ENCODE measurements at places on chromosomes 12 and 14.

DNA sequence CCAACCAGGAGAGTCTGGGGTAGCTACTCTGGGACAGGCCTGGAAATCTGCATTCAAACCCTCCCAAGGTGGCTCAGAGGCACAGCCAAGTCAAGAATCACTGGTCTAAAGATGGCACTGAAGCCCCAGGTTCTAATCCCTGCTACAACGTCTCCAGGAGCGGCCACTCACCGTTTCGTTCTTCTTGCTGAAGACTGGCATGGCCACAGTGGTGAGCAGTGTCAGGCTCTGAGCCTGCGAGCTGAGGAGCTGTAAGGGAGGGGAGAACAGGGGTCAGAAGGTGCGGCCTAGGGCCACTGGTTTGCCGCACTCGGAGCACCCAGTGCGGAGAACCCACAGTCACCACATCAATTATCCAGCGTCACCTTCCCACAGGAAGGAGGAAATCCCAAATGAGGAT is 38.8 kb downstream of the CACNA2D4 start:
- no peak for DNase-seq

DNA sequence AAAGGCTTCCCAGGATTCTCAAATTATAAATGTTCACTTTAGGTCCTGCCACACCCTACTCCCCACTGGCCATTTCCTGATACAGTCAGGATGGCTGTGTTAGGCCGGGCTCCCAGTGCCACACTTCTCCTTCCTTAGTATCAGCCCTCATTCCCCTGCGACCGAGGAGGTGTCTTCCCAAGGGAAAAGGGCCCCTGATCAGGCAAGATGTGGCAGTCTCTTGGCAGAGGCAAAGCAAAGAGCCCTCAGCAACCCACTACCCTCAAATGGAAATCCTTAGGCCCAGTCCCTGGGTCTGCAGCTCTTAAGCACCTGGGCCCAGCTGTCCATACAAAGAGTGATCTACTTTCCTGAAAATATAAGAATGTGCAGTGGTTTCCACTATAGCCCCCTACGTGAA is 96.5 kb upstream of the VASH1 start:
- DNase-seq: no peak

DNA sequence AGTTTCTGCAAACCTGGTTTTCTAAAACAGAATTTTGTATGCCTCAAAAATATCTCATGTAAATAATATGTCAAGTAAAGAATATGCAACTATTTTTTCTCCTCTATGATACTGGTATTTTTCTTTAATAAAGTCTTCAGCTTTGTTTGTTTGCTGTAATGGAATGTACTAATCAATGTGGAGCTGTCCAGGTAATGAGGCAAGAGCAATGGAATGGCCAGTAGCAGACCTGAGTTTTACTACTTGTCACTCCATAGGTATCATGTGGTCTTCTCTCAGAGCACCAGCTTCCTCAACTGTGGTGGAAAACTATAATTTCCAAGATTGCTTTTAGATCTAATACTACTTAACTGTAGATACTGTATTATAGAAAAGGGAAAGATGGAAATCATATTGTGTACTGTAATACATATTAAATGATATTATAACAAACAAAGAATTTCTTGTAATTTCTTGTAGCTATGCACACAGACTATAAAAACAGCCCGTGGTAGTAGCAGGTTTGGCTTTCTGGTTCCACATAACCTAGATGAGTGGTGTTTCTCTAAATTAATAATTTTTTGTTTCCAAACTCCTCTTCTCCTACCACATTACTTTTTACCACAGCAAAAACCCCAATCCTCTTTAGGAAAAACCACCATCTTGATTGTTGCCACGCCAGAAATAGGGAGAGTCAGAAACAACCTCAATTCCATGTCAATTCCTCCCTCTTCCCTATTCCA is 70.6 kb downstream of the KIF21A start:
- DNase-seq: no peak

- no peak for DNase-seq
Measured at GRCh38 chr12:2097617-2098016, 44.8 kb downstream of the CACNA1C start.

GRCh38 chr12:131980263-131980662 is 30.5 kb downstream of the EP400 start:
- DNase-seq: no peak

DNA sequence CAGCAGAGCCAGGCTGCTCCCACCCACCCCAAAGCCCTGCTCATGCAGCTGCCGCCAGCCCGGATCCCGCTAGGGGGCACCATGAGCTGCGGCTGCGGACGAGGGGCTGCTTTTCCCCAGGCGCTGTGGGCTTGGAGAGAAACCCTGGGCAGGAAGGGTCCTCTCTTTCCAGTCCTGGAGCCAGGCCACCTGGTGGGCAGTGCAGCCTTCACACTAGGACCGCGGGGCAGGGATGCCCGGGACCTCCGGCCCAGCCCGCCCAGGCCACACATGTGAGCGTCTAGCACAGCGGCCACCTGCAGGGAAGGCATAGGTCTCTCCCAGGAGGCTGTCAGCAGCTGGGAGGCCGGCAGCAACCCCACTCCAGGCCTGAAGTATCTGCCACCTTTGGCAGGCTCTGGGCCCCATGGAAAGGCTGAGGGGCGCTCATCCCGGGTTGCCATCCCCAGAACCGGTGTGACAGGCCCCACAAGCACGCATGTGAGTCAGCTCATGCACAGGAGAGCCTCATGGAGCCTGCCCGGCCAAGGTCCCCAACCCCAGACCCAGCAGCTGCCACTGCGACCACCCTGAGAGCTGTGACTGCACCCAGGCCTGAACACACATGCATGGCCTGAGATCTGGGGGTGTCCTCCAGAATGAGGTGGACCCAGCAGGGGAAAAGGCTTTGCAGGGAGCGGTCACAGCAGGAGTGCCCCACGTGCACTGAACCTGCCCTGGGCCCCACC is 280.0 kb upstream of the RTL1 start:
- DNase-seq: no peak

DNA sequence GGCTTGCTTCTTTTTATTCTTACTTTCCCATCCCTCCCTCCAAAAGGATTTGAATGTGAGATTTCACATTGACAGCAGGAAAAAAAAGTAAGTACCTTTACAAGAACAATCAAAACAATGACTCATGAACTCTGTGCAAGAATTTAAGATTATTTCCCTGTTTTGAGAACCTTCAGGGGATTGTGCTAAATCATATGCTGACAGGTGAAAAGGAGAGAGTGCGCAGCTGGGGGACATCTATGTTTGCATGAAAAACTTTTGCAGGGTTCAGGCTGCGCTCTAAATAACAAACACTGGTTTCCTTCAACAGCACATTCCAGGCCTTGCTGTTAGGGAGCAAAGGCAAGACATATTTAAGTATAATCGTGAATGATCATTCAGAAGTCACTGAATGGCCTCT is 27.3 kb downstream of the RERG start:
- no peak for DNase-seq

- DNase-seq: no peak
Measured at GRCh38 chr12:94037444-94037843, 110.9 kb upstream of the PLXNC1 start.

GRCh38 chr12:49825360-49825970 is 2.7 kb downstream of the NCKAP5L start:
- no peak for DNase-seq

GRCh38 chr14:104009297-104009696 is 67.0 kb upstream of the RD3L start:
- no peak for DNase-seq

DNA sequence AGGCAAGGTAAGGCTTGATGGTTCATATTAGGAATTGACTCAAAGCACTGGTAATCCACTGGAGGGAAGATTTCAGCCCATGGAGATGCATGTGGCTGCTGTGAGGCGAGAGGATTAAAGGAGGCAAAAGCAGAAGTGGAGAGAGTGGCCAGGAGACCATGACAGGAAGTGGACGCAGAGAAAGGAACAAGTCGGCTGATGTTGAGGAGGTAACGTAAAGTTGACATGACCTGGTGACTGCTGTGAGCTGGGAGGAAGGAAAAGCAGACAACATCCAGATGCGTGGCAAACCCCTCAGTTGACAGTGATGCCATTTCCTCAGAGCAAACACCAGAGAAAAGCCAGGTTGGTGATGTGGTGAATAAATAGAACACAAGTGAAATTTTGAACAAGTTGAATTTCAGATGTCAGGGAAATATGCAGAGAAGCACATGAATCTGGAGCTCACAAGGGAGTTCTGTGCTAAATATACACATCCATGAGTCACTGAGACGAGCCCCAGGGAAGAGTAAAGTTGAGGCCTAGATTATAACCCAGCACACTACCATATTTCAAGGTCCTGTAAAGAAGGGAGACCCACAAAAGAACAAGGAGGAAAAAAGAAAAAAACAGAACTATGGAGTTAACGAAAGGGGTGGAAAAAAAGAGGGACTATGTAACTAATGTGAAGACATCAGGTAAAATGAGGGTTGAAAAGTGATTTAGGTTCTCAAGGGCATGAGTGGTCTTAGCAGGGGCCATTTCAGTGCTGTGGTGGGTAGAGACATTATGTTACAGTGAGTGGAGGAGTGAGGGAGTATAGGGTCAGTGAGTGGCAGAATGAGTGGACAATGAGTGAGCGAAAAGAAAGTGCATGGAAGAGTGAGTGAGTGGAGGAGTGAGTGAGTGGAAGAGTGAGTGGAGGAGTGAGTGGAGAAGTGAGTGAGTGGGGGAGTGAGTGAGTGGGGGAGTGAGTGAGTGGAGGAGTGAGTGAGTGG is 61.6 kb upstream of the GZMB start:
- no peak for DNase-seq

- no peak for DNase-seq
Measured at GRCh38 chr12:60148831-60149230, 553.0 kb downstream of the SLC16A7 start.

- DNase-seq: no peak
Measured at GRCh38 chr12:64724201-64724745, 34.9 kb downstream of the GNS start.

DNA sequence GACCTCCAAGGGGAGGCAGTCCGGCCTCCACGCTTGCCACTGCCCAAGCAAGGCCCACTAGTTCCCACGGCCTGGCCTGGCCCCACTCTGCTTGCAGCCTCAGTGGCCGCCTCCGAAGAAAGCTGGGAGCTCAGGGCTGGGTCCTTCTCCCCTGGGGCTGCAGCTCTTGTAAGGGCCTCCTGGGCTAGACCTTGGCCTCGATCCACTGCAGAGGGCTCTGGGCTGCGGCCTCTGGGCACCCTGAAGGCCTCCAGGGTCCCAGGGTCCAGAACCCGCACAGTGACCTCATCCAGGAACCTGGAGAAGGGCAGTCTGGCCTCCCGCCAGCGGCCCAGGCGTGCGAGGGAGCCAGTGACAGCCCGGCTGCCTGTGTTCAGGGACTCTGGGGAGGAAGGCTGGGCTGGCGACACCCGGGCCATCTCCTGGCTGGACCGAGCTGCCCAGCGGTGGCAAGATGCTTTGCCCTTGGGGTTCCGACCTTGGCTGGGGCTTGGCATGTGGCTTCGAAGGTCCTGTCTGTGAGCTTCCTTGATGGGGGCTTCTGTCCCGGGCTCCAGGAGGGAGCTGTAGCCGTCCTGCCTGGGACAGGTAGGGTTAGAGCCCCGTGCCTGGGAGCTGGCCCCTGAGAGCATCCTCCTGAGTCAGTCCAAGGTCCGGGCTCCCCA is 9.8 kb downstream of the BEGAIN start:
- DNase-seq: no peak

DNA sequence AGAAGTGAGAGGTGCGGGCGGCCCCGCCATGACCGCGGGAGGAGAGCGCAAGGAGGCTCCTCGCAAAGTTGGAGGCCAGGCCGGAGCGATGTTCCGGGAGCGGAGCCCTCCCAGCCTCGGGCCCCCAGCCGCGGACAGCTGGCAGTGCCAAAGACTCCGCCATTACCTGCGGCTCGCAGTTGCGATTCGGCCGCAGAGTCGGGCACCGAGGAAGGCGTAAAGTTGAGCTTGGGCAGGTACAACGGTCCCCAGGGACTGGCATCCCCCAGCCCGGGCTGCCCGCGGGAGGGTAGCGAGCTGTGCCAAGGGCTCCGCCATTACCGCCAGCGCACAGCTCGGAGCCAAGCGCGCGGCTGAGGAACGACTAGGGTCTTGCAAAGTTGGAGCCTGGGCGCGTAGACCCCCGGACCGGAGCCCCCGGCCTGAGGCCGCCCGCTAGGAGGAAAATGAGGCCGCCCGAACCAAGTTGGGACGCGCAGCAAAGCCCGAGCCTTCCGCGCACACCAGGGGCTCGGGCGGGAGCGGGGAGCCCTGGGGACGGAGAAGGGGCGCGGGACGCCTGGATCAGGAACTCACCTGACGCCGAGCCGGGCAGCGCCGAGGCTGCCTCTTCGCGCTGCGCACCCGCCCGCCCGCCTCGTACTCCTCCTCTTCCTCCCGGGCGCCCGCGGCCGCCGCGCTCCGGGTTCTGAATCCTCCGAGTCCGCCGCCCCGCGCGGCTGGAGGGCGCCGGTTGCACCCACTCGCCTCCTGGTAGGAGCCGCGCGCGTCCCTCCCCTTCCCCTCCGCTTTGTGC is 677 bp downstream of the NOS1 start:
- DNase-seq: no peak

- no peak for DNase-seq
Measured at GRCh38 chr12:53123578-53124351, 20.5 kb downstream of the SOAT2 start.

GRCh38 chr12:77697126-77697525 is 133.6 kb upstream of the NAV3 start:
- DNase-seq: no peak

DNA sequence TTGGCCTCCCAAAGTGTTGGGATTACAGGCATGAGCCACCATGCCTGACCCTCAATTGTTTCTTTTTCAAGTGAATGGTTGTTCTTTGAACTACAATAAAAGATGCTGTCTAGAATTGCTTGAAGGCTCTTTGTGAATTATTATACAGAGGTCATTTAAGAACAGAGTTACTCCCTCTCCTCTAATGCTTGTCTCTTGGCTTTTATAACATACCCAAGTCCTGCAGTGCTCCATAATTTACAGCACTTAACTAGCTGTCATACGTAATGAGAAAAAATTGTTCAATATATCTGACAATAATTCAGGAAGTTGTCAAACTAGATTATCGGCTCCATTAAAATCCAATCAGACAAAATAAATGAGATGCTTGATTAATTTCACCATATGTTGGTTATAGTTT is 823.0 kb upstream of the ATXN7L3B start:
- DNase-seq: no peak

DNA sequence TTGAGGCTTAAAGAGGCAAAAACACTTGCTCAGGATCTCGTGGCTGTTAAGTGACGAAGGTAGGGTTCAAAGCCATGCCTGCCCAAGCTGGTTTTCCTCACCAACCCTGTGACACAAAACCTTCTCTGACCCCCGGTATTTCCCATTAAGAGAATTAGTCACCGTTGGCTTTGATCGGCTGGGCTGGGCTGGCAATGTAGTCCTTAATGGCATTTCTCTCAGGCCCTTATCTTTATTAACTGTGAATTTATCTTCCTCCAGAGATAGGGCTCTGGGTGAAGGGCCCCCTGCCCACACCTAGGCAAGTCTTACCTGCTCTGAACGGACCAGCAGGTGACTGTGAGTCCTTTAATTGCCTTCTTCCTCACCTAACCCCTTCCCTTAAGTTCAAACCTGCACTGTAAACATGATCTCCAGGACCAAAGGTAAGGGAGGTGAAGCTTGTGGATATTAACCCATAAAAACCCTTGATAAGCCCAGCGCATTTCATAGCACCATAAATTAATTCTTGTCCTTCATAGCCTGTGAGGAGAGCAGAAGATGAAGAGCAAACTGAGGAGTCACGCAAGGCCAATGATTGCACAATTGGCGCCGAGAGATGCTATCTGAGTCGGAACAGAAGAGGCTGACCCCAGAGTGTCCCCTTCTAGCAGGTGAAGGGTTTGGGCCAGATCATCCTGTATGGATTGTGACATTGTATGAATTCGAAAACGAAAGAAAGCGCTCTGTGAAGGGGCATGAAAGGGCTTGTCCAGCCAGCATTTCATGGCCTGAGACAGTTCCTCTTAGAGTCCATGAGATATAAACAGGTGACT is 790.8 kb upstream of the TBX3 start:
- no peak for DNase-seq

Measured in hematopoietic multipotent progenitor cell treated with erythropoietin and hydrocortisone succinate and interleukin-3 and kit ligand, for 17 days (in vitro differentiated cells).